Osteoblast (primary cell): ENCODE measurements at places on chromosomes 6 and 20.

DNA sequence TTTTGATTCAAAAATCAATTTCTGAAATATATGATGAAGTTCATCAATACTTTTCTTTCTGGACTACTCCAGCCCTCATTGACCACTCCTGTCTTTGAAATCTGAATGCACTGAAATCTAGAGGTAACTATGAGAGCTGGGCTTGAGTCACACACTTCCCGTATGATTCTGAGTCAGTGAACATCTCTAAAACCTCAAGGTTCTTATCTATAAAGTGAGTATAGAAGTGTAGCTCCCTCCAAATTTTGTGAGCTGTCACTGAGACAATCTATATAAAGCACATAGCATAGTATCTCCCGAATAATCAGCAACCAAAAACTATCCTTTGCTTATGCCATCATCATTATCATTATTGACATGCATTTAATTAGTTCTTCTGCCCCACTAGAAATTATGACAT lies 182.4 kb downstream of the TSHZ2 start:
- no peak for DNase-seq

DNA sequence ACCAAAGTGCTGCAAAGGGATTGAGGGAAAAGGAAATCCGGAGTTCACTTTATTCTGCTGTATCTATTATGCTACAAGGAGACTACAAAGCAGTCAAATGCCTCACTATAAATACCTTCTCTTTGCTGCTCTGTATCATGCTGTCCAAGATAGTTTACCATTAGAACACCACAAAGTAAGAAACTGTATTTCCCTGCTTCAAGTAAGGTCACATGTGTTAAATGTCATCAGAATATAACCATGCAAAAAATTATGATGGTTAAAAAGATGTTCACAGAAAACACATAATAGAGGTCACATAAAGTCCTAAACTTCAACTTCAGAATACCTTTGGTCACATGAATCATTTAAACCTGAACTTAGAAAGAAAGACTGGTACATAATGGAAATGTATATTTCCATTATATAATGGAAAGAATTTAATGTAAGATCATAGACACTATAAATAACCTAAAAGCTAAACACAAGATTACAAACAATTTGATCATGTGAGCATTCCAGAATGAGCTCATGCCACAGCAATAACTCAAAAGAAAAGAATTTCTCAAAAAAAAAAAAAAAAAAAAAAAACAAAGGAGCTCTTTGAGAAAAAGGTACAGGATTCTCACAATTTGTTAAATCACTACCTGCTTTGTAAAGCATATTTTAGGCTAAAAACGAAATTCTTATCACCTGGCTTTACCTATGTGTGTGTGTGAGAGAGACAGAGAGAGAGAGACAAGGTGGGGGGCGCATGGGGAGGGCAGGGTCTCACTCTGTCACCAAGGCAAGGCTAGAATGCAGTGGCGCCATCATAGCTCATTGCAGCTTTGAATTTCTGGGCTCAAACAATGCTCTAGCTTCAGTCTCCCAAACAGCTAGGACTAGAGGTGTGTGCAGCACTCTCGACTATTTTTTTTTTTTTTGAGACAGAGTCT lies 58.7 kb downstream of the KIF13A start:
- peak; percentile 63 for DNase-seq

GRCh38 chr20:58755766-58756449 lies 63.3 kb downstream of the NPEPL1 start:
- DNase-seq = no peak

- DNase-seq = peak; percentile 93
Measured at GRCh38 chr20:35297155-35297554, 4.9 kb upstream of the FAM83C start.

- DNase-seq = peak; percentile 81
Measured at GRCh38 chr6:39855356-39855995, 63.3 kb downstream of the DAAM2 start.

DNA sequence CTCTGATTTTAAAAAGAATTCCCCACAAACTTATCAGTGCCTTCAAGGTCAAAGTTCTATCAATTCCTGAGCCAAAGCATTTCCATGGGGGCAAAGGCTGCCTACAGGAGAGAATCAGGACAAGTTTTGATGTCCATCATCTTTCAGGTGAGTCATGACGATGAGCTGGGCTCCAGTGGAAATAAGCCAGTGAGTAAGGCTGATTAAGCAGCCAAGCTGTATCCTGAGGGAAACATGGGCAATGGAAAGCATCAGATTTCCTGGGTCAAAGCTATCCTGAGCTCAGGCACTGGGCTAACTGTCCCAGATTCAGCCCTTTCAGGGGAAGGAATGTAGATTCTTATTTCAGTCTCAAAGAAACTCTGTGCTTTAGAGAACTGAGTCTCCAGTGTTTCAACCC lies 377.4 kb downstream of the CD109 start:
- peak; percentile 86 for DNase-seq

- DNase-seq = no peak
Measured at GRCh38 chr6:117740605-117741004, 65.3 kb downstream of the NUS1 start.

DNA sequence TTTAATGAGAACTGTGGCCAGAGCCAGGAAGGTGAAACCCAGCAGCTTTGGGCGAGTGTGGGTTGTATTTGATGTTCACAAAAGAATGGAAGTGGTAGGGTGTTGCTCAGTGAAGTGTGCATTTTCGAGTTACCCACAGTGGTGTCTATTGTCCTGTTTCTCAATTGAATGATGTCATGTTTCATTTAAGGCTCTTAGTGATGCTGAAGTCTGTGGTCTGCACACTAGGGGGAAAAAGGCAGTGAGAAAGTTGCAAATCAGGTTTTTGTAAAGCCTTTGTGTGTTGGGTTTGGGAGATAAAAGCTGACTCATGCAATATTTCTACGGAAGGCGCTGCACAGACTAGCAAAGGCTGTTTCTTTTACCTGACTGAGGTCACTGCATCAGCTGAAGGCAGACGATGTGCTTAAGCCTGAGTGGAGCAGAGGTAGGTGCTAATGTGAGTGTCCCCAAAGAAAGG lies 121.1 kb downstream of the PLEKHG1 start:
- no peak for DNase-seq

DNA sequence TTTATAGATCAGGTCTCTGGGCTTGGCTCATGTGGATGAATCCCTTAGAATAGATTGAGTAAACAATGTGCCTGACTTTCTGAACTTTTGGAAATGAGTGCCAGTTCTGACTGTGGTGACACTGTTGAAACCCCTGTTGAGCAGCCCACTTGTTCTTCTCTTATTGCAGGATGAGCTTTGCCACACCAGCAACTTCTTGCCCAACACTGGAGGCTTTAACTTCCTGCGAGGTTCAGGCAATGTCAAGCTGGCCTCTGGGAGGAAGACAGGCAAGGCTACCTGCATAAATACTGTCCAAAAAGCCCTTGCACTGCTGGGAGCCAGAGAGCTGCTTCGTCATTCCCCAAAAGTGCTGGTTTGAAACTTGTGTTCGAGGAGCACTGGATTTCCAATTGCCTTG lies 32.8 kb upstream of the SMIM8 start:
- no peak for DNase-seq

DNA sequence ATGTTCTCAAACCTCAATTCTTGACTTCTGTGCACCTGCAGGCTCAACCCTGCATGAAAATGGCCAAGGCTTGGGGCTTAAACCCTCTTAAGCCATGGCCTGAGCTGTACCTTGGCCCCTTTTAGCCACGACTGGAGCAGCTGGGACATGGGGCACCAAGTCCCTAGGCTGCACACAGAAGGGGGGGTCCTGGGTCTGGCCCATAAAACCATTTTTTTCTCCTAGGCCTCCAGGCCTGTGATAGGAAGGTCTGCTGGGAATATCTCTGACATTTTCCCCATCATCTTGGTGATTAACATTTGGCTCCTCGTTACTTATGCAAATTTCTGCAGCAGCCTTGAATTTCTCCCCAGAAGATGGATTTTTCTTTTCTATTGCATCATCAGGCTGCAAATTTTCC lies 119.4 kb upstream of the VGLL2 start:
- no peak for DNase-seq

GRCh38 chr20:32010101-32010500 lies at the start of gene CCM2L:
TSS of gene CCM2L (plus strand) at chr20:32010438. CDS start at chr20:32010455, 17 bp downstream.
- DNase-seq = no peak

DNA sequence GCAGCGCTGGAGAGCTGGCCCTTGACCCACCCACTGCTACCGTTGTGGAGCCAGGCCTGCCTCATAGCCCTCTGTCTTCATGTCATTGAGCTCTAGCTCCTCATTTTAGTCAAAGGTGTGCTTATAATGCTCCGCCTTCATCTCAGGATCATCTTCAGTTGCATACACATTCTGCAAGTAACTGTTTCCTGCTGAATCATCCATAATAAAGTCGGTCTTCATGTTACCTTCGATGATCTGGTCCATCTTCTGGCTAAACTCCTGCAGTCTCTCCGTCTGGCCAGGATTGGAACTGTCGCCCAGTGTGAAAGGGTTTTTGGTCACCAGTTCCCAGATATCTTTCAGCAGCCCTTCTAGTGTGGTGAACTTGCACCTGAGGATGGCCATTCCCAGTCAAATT lies 62.6 kb upstream of the ARMC2 start:
- no peak for DNase-seq

DNA sequence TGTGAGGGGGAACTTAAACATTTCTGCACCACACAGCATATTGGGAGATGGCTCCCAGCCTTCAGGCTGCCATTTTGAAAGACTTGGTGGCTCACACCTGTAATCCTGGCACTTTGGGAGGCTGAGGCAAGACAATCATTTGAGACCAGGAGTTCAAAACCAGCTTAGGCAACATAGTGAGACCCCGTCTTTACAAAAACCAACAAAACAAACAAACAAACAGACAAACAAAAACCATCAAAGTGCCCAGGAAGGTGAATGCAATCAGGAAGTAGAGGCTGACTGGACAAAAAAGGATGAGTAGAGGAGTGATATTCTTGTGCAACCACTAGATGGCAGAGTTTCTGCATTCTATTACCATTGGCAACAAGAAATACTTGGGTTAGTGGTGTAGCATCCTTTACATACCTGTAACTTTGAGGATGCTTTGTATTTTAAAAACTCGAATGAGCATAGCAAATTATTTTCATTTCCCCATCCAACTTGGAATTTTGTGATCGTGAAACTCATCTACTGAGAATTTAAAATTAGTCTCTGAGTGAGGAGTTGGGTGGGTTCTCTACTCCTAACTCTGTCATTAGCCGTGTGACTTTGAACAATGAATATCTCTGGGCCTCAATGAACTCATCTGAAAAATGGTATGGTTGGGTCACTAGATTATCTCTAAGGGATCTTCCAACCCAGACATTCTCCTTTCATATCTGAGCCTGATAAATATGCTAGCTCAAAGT lies 84.4 kb downstream of the CRYBG1 start:
- DNase-seq = no peak

DNA sequence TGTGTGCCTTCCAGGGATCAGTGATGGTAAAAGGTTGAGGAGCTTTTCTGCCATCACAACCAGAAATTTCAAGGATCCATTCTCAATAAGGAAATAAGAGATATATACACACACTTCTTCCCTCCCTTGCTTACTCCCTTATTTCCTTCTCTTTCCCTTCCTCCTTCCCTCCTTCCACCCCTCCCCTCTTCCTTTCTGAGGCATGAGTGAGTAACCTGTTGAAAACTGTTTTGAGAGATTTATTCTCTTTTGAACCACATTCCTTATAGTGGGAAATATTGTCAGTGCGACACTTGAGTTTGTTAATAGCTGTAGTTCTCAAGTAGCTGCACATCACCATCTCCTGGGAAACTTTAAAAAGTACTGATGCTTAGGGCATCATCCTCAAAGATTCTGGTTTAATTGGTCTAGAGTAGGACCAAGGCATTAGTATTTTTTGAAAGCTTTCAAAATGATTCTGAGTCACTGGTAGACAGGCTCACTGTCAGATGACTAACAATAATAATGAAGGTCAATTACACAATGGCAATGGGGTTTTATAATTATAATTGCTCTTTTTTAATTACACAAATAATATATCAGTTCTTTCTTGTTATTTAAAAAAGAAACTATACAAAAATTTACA lies 109.9 kb downstream of the POPDC3 start:
- DNase-seq = no peak

- DNase-seq = no peak
Measured at GRCh38 chr6:4388675-4389074, 253.3 kb upstream of the ECI2 start.

DNA sequence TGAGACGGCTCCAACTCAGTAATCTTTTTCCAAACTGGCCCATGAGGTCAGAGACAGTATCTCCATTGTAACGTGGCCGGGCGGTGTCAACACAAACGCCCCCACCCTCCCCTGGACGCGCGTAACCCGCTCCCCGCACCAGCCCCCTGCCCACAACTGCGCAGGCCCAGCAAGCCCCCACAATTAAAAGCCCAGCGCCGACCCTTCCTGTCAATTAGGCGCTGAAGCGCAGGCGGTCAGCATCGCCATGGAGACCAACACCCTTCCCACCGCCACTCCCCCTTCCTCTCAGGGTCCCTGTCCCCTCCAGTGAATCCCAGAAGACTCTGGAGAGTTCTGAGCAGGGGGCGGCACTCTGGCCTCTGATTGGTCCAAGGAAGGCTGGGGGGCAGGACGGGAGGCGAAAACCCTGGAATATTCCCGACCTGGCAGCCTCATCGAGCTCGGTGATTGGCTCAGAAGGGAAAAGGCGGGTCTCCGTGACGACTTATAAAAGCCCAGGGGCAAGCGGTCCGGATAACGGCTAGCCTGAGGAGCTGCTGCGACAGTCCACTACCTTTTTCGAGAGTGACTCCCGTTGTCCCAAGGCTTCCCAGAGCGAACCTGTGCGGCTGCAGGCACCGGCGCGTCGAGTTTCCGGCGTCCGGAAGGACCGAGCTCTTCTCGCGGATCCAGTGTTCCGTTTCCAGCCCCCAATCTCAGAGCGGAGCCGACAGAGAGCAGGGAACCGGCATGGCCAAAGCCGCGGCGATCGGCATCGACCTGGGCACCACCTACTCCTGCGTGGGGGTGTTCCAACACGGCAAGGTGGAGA lies at the start of the genes HSPA1A and HSPA1L:
Gene HSPA1A, plus strand, starts transcription at position 519 of the 814 bp plus-strand sequence. Its CDS starts 214 bp downstream, at position 733.
Gene HSPA1L, minus strand, starts transcription at position 259 of the 814 bp plus-strand sequence. CDS start 3,311 bp downstream, outside the sequence.
- DNase-seq = peak; percentile 96

- peak; percentile 98 for DNase-seq
Measured at GRCh38 chr6:105402939-105403935, at the start of gene PREP. TSS of gene PREP (minus strand) at chr6:105403082. CDS start at chr6:105402891, 191 bp downstream.

DNA sequence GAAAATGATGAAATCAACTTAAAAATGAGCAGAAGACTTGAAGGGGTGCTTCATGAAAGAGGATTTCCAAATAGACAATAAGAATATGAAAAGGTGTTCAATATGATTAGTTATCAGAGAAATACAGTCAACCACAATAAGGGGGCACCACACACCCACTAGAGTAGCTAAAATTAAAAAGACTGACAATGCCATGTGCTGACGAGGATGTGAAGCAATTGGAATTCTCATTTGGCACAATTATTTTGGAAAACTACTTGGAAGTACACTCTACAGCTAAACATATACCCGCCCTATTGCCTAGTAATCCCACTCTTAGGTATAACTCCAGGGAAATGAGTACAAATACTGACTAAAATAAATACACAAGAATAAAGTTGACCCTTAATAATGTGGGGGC lies 45.0 kb downstream of the MOCS1 start:
- no peak for DNase-seq

GRCh38 chr6:91442342-91442741 lies 855.5 kb upstream of the MAP3K7 start:
- DNase-seq = no peak

- DNase-seq = no peak
Measured at GRCh38 chr6:143721642-143722041, 43.9 kb downstream of the PHACTR2 start.

- no peak for DNase-seq
Measured at GRCh38 chr20:48594533-48594932, 233.3 kb downstream of the PREX1 start.
